ENCODE measurements at places on chromosomes 2 and 18. TPM values are rescaled to one million over a fixed set of nuclear protein-coding genes. Genes with fewer than 3 reads are reported as not detected.

The RGPD8 gene
- total RNA-seq: 4.9 TPM

GRCh38 chr18:34626404-34627136 is 83.5 kb upstream of the DTNA start:
- DNase-seq: no peak

The C2orf72 gene
- 1.3 TPM for total RNA-seq

- no peak for DNase-seq
Measured at GRCh38 chr2:100256416-100256815, 65.9 kb downstream of the LONRF2 start.

The SMCHD1 gene
- 39.0 TPM for total RNA-seq

GRCh38 chr2:20226152-20226545 is 1.2 kb upstream of the SDC1 start:
- DNase-seq: no peak

DNA sequence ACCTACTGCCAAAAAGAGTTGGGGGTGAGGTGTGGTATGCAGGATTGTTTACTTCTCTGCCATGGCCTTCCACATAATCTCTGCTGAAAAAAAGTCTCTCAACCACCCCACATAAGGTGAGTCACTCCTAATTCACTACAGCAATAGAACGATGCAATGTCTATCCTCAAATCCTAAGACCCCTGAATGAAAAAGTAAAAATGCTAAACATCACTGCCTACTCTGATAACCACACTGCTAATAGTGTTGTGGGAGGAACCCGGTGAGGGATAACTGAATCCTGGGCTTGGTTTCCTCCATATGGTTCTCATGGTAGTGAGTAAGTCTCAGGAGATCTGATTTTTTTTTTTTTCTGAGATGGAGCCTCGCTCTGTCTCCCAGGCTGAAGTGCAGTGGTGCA is 252.5 kb downstream of the PIEZO2 start:
- no peak for DNase-seq

DNA sequence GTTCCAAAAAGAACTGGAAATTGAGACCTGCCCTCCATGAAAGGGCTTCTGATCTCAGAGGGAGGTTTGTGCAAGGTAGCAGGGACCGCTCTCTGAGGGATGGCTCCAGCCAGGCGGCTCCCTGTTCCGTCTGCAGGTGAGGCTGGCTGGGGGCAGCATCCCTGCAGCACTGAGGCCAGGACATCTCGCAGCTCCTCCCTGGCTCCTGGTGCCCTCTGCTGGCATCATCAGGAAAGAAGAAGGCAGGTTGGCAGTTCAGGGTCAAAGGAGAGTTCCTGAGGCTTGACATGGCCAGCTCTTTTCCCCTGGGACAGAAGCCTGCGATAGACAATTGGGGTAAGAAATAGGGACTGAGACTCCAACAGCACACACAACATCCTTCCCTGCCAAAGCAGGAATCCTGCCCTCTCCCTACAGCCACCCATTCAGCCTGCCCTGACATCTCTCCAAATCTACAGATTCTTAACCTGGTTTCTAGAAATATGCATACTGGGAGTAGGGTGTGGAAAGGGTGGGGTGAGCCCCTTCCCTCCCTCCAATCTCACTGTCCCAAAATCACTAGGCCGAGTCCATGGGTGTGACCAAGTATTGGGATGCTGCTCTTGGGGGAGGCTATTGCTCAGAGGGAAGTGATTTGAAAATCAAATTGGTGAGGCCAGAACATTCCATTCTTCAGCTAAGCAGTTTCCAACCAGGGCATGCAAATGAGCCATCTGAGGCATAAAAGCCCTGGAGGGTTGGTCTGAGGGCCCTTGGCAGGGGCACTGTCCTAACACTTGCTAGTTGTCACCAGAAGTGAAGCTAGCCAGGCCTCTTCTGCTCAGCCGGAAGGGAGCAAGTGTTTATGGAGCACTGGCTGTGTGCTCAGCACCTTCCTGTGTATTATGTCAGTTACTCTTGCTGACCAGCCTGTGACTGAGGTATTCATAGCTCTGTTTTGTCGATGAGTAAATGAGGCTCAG is 185.4 kb downstream of the TFCP2L1 start:
- peak; percentile 68 for DNase-seq

The ITPRIPL1 gene
- total RNA-seq: 9.3 TPM

The TEKT4 gene
- not detected for total RNA-seq

The TMEM247 gene
- total RNA-seq: not detected

The ACTG2 gene
- 8.8 TPM for total RNA-seq

The ZEB2 gene
- total RNA-seq: not detected

DNA sequence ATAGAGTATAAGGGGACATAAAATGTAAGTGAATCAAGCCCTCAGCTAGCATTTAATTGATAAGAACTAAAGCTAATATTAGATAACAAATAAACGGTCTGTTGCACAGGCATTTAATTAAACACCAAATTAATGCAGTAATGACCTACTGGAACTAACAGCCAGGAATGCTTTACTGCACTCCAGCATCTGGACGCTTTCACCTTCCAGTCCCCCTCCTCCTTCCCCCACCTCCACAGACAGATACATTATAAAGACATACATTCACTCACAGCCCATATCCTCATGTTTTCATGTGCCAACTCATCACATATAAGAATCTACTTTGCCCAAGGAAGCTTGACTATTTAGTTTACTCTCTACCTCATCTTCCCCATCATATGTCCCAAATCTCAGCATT is 337.4 kb upstream of the PIK3C3 start:
- DNase-seq: no peak

- DNase-seq: no peak
Measured at GRCh38 chr18:31487246-31488015, 10.5 kb upstream of the DSG2 start.

DNA sequence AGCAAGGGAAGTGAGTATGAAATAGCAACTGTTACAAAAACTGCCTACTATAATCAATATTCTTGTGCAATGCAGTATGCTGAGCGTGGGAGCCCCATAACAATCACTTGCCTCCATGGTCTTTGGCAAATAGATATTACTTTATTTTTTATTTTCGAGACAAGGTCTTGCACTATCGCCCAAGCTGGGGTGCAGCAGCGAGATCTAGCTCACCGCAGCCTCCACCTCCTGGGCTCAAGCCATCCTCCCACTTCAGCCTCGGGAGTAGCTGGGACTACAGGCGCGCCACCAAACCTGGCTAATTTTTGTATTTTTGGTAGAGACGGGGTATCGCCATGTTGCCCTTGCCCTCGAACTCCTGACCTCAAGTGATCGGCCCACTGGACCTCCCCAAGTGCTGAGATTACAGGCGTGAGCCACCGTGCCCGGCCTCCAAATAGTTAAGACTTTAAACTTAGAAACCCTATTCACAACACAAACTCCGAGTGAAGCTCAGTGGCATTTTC is 1.2 kb upstream of the CCNT2 start:
- DNase-seq: peak; percentile 12

The IL36RN gene
- total RNA-seq: not detected

DNA sequence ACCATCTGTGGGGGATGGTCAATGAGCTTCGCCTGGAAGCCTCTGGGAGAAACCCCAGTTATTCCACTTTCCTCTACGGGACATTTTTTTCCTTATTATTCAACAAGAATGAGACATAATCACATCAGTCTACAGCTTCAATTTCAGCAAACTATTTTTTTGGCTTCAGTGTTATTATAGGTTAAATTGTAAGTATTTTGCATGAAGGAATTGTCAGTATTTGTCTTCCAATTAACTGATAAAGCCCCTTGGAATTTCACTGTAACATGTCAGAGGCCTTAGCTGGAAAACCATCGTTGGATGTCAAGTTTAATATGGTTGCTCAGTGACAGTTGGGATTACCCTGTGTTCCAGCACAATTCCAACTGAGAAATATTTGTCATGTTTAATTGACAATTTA is 480.9 kb upstream of the CHST9 start:
- DNase-seq: no peak

DNA sequence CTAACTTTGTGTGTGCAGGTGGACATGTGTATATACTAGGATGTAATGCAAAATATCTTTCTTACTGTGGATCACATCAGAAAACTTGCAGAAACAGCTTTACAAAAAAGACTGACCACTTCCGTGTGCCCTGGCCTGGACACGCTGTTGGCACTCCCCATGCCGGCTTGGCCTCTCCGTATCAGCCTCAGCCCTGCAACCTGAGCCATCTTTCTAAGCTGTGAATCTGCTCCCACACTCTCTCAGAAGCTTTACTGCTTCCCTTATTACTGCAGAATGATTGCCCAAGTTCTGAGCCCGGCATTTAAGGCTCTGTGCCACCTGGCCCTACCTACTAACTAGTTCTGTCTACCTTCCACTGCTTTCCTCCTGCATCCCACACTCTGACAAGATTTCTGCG is 37.8 kb downstream of the MYO7B start:
- no peak for DNase-seq

GRCh38 chr2:238132463-238133450 is 5.7 kb upstream of the KLHL30 start:
- no peak for DNase-seq

DNA sequence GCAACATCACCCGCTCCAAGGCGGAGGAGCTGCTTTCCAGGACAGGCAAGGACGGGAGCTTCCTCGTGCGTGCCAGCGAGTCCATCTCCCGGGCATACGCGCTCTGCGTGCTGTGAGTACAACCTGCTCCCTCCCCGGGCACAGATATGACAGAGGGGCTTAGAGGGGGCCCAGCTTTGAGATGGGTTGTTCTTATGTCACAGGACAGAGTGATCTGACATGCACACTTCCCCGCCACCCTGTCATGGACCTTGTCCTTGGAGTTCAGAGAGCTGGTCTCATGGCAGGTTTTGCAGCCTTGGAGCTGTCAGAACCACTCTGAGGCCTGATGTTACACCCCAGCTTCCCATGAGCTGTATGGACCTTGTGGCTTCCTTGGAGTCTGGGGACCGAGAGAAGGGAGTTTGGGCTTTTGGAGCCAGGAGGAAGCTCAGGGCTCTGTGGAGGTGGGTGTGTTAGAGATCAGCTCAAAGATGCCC is 398 bp downstream of the INPP5D start:
- no peak for DNase-seq

GRCh38 chr2:71460595-71461303 is 7.4 kb downstream of the DYSF start:
- DNase-seq: peak; percentile 54

DNA sequence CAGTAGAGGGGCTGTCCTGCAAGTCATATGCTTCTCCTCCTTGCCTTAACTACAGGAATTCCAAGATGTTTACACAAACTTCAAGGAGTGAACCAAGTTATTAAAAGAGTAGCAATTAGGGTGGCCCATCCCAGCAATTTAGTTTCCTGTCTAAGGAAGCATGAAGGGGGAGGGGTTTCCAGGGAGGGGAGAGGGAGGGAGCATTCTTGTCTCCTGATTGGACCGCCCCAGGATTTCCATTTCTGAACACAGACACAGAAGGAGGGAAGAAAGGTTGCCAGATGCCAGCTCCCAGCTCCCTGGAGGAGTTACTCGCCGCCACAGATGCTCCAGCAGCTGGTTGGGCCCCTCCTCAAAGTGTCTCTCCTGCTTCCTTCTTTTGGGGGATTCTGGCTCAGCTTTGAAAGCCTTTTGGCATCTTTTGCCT is 107.6 kb downstream of the TRIB2 start:
- no peak for DNase-seq

GRCh38 chr2:168490946-168491605 is 35.0 kb downstream of the CERS6 start:
- no peak for DNase-seq

GRCh38 chr2:19150726-19151125 is 207.7 kb downstream of the OSR1 start:
- no peak for DNase-seq

The FAM228A gene
- total RNA-seq: 0.12 TPM

Measured in GM23338 (cell line).